Adrenal gland (tissue), 19 donors: ENCODE measurements at places on chromosomes 6 and 20.

DNA sequence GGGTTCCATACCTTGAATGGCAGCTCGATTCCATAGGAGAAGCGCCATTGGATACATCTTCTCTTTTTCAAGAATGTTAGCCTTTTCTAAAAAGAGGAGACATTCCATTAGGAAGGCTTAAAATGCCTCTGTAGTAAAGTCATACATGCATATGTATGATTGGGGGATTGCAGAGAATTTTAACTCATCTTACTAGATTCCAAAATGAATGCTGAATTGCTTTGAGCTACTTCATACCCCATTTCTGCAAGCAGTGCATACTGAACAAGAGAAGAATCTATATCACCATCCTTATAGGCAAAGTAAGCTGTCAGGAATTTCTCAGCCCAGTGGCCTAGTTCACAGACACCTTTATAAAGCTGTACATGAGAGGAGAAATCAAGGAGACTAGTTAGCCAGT is 80.3 kb downstream of the NDUFAF5 start:
- no peak for DNase-seq

- no peak for DNase-seq
Observed at GRCh38 chr6:111499269-111499793, 16.3 kb upstream of the REV3L start.

GRCh38 chr6:108564178-108564577 is 3.5 kb downstream of the FOXO3 start:
- no peak for DNase-seq

GRCh38 chr6:134452906-134453305 is 135.0 kb upstream of the SGK1 start:
- DNase-seq: no peak

- DNase-seq: no peak
Observed at GRCh38 chr6:381742-382461, 9.7 kb upstream of the IRF4 start.

DNA sequence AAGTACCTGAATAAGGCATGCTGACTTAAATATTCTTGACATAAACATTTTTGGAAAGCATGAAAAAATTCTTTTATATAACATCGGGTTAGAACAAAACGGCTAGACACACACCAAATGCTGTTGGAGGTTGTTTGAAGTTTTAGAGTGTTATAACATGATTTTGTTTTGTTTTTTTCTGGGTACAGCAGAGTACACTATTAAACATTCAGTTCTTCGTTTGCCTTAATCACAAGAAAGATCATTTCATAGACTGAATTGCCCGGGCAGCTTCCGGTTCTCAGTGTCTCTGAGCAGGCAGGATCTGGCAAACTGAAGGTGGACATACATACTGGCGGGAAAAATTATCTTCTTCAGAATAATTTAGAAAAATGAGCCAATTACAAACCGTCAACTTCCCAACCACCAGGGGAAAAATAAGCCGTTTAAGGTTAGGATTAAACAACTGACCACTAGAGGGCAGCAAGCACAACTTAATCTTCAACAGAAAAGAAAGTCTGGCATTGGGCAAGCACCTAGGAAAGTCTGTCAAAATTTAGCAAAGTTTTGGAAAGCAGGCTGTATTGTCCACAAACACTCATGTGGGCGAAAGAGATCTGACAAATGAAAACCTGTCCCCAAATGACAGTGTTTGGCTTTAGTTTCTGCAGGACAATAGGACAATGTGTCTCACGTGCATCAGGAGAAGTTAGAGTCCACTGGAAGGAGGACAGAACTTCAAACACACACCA is 15.0 kb downstream of the ZNF217 start:
- DNase-seq: no peak
